ENCODE measurements at places on chromosomes 6 and 20.

DNA sequence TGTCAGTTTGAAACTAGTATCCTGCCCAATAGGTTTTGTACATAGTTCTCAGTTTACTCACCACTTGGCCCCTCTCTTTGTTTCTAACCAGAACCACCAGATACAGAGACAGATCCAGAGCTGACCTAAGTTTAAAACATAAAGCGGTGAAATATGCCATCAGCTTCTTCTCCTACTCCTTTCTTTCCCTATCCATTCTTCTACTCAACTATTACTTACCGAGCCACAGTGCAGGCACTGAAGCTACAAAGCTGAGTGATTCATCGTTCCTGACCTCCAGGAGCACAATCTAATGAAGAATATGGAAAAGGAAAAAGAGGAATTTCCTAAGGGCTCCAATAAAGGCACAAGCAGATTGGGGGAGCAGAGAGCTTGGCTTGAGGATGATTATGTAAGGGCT is 286.0 kb downstream of the FOXC1 start:
- no peak for DNase-seq

DNA sequence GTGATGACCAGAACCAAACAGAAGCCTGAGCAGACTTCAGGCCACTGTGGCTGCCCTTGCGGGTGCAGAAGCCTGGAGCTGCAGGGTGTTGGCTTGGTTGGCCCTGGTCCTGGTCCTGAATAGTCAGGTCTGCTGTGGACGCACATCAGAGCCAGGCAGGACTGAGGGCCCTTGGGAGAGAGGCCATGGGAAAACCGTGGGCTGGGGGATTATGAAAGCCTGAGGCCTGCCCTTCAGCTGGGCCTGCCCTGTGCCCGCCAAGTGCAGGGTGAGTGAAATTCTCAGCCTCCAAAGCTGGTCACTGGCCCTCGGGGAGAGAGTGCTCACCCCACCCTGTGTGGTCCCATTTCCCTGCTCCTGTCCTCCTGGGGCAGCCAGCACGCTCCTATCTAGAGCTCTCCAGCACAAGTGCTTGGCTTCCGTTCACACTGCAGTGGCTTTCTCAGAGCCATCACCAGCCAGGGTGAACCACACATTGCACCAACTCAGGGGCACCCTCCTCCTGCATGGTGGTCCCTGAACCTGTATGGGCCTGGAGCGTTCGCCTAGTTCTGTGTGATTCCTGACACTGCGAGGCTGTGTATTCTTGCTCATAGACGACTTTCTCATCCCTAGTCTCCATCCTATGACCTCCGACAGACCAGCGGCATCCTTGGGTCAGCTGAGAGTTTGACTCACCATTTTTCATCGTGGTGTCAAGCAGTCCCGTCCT is 146.1 kb downstream of the TTLL2 start:
- DNase-seq: no peak

- no peak for DNase-seq
Measured at GRCh38 chr6:23340271-23340670, 770.9 kb downstream of the HDGFL1 start.

GRCh38 chr6:49906526-49906925 is 40.2 kb upstream of the CRISP1 start:
- DNase-seq: no peak

GRCh38 chr20:46237227-46237626 is 71.1 kb downstream of the CDH22 start:
- no peak for DNase-seq

GRCh38 chr6:18244251-18244650 is 20.1 kb downstream of the DEK start:
- DNase-seq: no peak

Data from stimulated activated CD8-positive, alpha-beta memory T cell treated with anti-CD3 and anti-CD28 coated beads, Interleukin-4, amount 100 ng/mL, for 48 hours (primary cell).